Germinal center (tissue), 1 donor: ENCODE measurements at places on chromosomes 2 and 18.

- DNase-seq = no peak
Measured at GRCh38 chr2:141380008-141380979, 750.5 kb downstream of the LRP1B start.

DNA sequence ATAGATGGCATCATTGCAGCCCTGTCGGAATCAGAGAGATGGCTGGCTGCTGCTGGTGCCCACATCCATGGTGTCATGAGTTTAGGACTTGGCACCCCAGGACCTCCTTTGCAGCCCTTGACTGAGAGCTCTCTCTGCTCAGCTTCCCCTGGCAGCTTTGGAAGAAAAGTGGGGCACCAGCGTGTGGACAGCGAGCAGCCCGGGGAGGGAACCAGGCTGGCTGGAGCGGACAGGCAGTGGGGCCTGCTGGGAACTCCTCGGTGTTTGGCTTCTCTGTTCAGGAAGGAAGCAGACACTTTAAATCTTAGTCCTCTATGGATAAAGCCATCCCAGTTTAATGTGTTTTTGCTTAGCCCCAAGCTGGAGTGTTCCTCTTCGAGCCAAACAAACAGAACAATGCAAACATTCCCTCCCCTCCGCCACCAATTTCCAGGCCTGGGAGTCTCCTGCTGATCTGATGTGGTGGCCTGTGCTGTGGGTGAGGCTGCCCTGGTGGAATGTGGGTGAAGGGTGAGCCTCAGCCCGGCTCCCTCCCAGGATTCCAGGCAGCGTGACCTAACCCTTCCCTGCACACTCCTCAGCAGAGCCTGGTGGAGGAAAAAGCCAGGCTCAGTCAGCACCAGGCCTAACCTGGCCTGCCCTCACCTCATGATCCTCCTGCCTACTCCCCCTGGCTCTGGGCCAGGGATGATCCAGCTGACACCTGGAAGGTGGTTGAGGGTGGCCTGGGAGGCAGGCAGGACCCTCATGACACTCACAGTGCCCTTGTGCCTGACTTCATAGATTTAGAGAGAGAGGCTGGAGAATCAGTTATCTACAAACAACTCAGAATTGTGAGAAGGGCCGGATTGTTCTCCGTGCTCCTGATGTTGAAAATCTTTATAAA, 21.6 kb upstream of the ITGB6 start:
- no peak for DNase-seq

- no peak for DNase-seq
Measured at GRCh38 chr2:151902829-151903228, 74.6 kb upstream of the ARL5A start.

- no peak for DNase-seq
Measured at GRCh38 chr2:222854773-222855700, 5.8 kb upstream of the ACSL3 start.

DNA sequence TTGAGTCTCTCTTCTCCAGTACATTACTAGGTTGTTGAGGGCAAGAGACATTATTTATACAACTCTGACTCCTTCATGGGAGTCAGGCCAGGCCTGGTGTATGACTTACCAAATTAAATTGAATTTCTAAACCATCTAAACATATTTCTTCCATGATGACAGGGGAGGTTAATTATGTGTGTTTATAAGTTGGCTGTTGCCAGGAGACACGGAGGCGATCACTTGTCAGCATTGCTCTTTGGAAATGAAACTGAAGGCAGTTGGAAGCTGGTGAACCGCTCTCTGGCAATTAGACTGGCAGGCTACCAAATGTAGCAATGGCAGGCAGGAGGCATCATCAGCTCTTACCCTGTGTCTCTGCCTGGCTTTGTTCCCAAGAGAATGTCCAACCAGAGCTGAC, 241.4 kb downstream of the KCNS3 start:
- DNase-seq = no peak

DNA sequence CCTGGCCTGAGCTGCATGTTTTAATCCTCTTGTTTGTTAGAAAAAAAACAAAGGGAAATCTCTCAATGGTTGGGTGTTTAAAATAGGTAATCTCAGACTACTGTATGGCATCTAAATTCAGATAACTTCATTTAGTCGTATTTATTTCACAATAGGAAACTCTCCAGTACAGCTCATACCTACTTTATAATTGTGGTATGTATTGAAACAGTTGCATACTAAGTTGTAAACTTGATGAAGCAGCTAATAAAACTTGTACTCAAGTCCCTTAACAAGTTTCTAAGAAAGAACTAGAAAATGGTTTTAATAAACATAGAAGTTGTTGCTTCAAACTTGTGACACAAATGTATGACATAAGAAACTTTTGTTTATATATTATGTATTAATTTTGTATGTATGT, 334.5 kb downstream of the PTPRM start:
- DNase-seq = no peak

GRCh38 chr18:23828426-23828825, 139.2 kb downstream of the LAMA3 start:
- DNase-seq = no peak

DNA sequence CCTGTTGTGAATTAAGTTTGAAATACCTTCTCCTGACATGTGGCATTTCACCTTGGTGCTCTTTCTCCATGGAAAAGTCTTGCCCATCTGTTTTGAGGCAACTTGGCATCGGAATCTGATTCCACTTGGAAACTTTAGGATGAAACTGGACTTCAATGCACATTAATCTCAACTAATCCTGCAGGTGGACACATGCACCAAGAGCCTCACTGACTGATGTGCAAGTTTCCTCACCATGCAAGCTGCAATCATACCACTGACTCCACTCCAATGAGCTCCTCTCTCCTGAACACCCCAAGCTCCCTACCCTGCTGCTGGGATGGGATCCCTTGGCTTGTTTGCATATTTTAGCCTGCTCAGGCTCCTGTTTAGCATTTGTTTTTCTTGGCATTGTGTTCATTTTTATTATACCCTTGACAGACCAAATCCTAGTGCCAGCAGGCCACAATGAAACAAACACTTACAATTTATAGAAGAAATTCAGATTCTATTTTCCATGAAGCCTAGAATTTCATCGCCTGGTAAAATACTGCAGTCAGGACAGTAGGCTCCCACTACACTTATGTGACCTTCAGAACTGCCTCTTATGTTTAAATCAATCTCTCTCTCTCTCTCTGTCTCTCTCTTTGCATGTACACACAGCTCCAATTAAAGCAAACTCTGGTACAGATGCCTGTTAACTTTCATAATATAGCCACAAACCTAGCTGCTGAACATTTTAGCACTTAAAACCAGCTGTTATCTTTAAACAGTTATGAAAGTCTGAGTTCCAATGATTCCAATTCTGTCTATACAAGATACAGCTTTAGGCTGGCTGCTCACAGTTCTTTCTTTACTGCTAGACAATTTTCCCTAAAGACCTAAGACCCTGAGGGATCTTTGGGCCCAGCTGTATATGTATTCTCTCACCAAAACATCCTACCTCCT, 141.5 kb downstream of the OSR1 start:
- no peak for DNase-seq
